ENCODE measurements at places on chromosomes 1 and 21.

GRCh38 chr1:37753473-37754321 lies 11.2 kb downstream of the EPHA10 start:
- no peak for DNase-seq

DNA sequence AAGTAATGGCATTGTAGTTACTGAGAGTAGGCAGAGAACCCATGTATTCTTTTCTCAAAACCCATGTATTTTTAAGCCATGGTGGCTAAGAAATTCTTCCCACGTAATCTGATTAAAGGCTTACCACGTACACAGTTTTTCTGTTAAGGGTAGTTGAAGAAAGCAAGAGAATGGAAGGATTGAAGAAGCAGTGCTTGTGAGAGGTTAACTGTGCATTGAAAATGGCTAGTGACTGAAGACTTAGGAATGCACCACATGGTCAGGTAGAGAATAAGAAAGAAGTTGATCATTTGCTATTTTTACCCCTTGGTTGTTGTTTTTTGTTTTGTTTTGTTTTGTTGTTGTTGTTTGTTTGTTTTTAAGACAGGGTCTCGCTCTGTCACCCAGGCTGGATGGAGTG lies 178.9 kb upstream of the SNX7 start:
- no peak for DNase-seq

DNA sequence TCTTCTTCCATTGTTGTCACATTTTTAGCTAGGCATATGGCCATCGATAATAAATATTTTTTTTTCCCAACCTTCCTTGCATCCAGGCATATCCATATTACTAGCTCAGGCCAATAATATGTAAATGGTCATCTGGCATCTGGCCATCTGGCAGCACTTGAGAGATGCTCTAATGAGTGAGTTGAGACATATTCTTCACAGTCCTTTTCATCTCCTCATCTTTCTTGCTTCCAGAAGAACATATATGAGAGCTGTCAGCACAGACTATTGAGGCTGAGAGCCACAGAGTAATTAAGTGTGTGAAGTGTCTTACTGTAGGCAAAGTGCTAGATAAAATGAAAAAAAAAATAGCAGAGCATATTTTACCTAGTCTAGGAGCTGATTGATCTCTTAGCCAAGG lies 628.4 kb upstream of the TMPRSS15 start:
- DNase-seq = no peak

DNA sequence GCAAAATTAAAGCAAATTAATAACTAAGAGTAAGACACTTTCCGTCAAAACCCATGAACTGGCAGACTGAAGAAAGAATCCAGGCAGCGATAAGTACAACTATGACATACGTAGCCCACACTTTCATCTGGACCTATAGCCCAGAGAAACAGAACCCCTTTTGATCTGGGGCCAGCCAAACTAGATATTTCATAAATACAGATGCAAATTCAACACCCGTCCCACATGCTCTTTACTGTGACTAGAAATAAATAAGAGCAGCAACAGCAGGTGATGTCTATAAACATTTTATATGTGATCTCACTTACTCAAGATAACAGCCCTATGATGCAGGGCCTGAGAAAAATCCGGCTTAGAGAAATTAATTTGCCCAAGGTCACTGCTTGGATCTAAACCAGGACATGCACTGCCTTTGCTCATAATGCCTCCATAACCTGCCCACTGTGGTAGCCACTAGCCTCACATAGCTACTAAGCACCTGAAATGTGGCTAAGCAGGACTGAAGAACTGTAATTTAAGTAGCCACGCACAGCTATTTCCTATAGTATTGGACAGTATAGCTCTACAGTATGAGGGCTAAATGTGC lies 130.2 kb downstream of the TGFBR3 start:
- DNase-seq = no peak

GRCh38 chr1:180966744-180967536 lies 54.2 kb downstream of the KIAA1614 start:
- no peak for DNase-seq

DNA sequence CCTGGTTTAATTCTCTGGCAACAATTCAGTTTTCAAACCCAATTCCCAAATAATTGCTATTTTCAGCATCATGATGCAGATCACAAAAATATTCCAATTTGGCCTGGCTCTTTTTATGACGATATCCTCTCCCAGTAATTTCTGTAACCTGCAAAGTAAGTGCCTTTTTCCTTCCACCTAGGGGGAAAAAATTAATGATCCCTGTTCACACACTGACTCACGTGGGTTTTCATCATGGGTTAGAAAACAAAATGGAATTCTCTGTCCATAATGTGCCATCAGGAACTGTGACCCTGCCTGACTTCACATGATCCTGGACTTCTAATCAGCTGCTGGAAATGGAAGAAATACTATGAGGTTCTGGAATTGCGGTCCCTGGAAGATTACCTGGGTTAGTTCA lies 24.5 kb downstream of the AK2 start:
- no peak for DNase-seq

DNA sequence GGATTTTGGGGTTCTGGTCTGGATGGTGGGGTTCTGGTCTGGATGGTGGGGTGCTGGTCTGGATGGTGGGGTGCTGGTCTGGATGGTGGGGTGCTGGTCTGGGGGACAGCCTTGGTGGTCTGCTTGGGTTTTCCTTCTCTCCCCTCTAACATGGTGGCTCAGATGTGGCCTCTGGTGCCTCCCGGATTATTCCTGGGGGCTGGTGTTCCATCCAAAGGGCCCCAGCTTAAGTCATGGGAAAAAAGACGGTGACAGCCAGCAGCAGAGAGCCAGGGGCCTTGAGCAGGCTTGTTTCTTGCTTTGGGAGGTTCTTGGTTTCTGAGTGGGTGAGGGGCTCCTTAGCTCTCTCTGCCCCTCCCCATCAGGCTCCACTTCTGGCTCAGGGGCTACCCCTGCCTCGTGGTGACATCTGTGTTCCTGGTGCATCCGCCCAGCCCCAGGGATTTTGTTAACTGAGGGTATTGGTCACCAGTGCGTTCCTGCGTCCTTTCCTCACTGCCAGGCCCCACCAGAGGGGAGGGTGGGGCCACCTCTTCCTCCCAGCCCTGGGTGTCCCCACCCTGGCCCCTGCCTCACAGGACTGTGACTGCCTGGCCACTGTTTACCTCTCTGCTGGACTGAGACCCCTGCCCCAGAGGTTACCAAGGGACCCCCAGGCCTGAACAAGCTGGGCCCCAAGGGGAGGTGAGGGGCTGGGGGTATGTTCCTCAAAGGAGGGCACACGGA lies 43.2 kb upstream of the ACTRT2 start:
- no peak for DNase-seq

DNA sequence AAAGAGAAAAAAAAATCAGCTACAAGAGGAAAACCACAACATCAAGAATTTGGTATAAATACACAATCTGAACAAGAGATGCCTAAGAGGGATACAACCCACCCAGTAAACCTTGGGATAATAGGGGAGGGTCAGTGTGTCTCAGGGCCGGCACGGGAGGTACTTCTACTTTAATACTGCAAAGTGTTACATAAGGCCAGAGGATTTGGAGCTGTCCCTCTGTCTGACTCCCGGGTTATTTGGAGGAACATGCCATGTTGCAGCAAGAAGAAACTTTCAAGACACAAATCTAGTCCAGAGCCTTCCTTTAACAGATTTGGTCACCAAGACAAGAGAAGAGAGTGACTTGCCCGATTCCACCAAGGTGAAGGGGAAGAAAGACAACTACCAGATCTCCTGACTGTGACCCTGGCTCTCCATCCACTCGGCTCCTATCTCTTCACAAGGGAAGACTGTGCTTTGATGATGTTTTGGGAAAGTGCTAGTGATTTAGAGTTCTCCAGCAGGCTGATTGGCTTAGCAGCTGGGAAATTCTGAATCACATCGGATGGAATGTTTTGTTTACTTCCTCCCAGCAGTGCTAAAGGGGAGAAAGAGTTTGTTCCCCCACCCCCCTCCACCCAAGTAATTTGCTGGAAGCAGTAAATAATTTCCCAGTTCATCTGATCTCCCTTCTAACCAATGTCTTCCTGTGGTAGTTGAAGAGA lies 29.3 kb downstream of the SGIP1 start:
- DNase-seq = no peak

DNA sequence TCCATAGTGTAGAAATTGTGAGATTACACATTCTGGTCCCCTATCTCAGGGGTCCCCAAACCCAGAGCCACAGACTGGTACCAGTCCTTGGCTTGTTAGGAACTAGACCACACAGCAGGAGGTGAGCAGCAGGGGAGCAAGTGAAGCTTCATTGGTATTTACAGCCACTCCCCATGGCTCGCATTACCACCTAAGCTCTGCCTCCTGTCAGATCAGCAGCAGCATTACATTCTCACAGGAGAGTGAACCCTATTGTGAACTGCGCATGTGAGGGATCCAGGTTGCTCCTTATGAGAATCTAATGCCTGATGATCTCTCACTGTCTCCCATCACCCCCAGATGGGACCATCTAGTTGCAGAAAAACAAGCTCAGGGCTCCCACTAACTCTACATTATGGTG lies 229.7 kb upstream of the IRF2BP2 start:
- DNase-seq = no peak

GRCh38 chr1:22772014-22772413 lies 61.4 kb downstream of the EPHB2 start:
- DNase-seq = no peak

GRCh38 chr1:62687903-62688686 lies at the start of gene DOCK7:
TSS of gene DOCK7 (minus strand) at chr1:62688386. CDS start at chr1:62688264, 122 bp downstream.
- peak; percentile 45 for DNase-seq

DNA sequence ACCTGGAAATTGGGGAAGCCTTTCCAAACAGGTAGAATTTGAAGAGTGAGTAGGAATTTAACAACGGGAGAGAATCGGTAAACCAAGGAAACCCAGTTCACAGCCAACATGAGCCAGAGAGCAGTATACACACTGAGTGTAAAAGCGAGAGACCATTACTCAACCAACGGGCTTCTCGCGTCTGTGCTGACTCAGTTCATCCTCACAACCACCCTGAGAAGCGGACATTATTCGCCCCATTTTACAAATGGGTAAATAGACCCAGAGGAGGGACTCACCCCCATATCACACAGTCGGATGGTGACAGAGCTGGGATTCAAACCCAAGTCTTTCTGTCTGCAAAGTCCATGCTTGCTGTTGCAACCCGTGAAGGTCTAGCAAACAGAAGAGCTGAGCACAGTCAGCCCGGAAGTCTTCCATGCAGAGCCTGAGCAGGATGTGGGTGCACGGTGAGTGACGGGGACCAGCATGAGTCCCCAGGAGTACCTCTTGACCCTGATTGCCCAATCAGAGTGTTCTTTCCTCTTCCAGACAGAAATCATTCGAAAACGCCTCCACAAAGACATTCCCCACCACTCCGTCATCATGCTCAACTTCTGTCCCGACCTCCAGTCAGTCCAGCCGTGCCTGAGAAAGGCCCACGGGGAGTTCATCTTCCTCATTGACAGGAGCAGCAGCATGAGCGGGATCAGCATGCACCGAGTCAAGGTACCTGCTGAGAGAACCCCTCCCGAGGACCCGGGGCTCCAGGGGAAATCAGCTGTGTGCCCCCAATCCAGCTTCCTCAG lies 32.3 kb downstream of the VWA5B1 start:
- DNase-seq = peak; percentile 14

- no peak for DNase-seq
Measured at GRCh38 chr1:161177936-161178244, 583 bp upstream of the B4GALT3 start.

DNA sequence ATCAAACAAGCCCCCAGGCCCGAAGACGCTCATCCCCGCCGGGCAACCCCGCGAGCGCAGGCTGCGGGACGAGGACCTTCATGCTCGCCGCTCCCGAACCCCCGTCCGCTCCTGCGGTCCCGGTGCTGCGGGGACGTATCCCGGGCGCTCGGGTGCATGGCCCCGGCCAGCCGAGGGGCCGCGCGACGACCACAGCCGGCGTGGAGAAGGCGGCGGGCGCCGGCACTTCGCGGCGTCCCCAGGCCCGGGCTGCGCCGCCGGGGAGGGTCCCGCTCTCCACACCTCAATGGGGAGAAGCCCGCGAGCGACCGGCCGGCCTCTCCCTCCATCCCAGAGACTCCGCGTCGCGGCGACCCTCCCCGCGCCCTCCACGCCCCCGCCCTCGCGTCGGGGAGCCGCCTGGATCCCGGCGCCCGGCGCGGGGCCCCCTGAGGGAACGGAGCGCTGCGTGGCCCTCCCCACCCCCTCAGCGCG lies 401 bp downstream of the ERRFI1 start:
- no peak for DNase-seq

DNA sequence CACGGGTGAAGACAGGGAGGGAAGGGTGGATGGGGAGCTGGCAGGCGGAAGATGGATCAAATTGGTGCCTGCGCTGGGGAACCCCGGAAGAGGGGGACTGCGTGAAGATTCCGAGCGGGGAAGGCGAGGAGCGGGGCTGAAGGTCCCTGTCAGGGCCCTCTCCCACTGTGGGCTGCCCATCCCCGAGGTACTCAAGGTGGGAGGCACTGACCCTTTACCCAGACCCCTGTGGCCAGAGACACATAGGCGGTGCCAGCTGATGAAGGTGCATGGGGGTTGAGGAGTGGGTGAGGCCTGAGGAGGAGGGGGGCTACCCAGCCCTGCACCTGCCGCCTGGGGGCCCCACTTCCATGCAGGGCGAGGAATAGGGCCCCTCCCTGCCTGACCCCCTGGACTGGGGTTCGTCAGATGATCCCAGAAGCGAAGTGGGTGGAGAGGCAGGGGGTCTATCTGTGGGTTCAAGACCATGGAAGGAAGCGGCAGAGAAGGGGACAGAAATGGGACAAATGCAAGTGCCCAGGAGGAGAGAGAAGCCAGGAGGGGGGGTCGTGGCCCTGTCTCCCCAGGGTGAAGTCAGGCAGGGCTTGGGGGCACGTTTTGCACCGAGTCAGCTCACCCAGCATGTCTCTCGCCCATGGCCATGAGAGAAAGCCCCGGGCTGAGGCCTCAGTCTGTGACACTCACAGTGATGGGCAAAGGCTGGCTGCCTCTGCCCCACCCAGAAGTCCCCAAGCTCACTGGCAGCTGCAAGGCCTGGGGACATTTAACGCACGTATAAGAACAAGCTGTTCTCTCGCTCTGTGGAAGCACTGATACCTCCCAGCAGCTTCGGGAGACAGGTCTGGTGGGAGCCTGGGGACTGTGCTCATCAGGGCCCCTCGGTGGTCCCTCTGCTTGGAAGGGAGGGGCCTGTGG lies 7.0 kb upstream of the MMEL1 start:
- DNase-seq = no peak

DNA sequence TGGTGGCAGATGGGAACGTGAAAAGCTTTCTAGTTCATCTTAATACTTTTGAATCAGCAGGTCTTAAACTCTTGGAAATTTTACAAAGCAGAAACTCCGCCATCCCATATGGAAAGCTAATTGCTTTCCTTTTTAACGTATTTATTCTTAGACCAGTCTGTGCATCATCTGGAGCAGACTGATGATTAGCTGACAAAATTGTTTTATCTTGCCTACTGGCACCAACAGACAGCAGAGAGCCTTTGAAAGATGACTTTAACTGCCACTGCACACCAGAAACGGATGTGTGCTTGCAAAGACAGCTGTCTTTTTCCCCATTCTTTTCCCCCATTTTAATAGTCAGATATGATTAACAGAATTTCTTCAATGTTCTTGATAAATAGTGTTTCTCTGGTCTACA lies 97.0 kb downstream of the PLD5 start:
- DNase-seq = no peak

- DNase-seq = no peak
Measured at GRCh38 chr1:22870201-22870871, 102.3 kb downstream of the LACTBL1 start.

- DNase-seq = peak; percentile 54
Measured at GRCh38 chr1:39102537-39103327, 76.6 kb downstream of the NDUFS5 start.

- no peak for DNase-seq
Measured at GRCh38 chr1:70415882-70416281, 4.8 kb downstream of the CTH start.

Measured in CD4-positive, alpha-beta T cell treated with Interleukin-1 beta for 1 hour (primary cell).